ENCODE measurements at places on chromosomes 1 and 21.

- DNase-seq: no peak
Observed at GRCh38 chr1:185556561-185556960, 177.6 kb upstream of the HMCN1 start.

DNA sequence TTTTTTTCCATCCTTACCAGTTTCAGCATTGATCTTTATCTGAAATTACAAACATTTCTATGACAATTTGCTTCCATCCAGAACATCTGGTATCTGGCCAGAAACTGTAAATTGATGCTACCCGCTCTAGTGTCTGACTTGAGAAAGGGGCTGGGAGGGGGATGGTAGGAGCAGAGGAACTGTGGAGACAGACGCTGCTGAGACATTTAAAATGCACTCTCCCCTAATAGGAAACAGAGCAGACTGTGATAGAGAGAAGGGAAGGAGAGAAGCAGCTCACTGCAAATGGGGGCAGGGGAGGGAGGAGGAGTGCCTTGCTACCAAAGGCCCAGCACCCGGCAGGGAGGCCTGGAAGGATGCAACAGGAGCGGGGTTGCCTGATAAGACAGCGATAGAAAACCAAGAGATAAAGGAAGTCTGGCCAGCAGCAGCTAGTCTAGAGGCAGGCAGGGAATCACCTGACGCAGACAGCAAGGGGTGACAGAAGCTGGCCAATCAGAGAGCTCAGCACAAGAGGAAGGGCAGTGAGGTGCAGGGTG is 195.5 kb upstream of the NFIA start:
- DNase-seq: no peak

DNA sequence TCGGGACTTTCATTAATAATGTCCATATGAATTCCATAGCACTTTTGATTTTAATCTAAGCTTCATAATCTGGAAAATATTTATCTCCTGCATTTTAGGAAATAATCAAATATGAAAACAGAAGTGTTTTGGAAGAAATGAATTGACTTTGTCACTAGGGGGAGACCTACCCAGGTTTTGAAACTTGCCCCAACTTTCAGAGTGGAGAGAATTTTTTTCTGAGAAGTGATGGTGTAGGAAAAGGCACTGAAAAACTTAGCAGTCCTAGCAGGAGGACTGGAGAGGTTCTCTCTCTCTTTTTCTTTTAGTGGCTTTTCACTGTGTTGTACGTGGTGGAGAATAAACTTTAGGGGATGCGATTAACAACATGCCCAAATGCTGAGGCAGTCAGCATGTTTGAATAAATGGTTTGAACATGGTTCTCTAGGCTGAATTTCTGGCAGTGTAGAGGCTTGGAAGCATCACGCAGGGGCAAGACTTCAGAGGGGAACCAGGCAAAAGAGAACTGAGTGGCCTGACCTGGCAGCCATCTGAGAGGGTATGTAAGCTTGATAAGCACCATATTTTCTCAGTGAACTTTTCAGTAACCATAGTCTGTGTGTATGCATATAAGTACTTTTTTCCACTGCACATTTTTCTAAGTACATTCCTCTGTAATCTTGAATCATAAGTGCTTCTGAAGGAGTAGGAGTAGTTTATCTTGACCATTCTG is 68.3 kb upstream of the NEK7 start:
- no peak for DNase-seq

- no peak for DNase-seq
Observed at GRCh38 chr1:67514786-67515185, 84.6 kb upstream of the SERBP1 start.

GRCh38 chr1:34843392-34844251 is 15.9 kb downstream of the SMIM12 start:
- DNase-seq: no peak

DNA sequence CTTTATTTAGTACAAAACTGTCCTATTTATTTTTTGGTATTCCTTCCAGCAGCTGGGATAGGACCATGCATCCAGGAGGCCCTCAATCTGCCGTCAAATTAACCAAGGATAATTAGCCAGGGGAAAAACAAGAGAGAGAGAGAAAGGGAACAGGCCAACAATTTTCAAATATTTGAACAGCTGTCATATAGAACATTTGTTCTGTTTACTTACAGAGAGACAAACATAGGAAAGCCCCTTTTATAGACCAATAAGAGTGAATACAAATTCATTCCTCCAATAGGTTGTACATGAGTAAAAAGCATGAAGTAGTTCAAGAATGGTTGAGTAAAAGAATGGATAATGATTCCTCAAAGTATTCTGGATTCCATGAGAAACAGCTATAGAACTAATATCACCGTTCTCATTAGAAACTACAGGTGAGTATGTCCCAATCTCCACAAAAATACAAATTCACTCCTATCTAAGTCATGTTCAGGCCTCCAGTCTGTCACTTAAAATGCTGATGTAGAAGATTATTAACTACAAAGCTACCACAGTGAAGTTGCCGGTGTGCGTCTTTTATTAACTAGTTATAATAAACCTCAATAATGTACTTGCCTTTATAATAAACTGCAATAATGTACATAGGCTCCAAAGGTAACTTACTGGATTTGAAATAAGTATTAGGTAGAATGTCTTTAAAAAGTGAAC is 64.8 kb upstream of the GNG4 start:
- DNase-seq: peak; percentile 93

- DNase-seq: no peak
Observed at GRCh38 chr21:25985990-25986389, 184.6 kb downstream of the APP start.

DNA sequence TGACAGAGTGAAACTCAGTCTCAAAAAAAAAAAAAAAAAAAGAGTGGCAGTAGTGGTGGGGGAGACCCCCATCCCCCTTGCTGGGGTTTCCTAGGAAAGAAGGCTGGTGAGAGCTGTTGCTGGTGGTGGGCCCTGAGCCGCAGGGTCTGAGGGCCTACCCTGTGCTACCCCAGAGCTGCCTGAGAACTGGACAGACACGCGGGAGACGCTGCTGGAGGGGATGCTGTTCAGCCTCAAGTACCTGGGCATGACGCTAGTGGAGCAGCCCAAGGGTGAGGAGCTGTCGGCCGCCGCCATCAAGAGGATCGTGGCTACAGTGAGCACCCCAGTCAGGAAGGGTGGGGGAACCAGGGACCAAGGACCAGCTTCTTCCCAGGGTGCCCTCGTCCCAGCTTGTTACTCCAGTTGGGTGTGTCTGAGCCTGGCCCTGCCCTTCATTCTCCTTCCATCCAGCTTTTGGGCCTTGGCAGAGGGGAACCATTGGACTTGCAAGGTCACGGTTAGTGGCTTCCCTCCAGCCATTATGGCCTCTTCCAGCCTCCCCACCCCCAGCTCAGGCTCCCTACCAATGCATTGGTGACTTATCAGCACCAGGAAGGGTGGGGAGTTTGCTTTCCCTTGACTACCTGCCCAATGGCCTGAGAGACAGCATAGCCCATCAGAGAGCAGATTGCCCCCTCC is 10.5 kb downstream of the LDLRAP1 start:
- DNase-seq: no peak

GRCh38 chr1:31780632-31781031 is 16.5 kb upstream of the ADGRB2 start:
- no peak for DNase-seq

DNA sequence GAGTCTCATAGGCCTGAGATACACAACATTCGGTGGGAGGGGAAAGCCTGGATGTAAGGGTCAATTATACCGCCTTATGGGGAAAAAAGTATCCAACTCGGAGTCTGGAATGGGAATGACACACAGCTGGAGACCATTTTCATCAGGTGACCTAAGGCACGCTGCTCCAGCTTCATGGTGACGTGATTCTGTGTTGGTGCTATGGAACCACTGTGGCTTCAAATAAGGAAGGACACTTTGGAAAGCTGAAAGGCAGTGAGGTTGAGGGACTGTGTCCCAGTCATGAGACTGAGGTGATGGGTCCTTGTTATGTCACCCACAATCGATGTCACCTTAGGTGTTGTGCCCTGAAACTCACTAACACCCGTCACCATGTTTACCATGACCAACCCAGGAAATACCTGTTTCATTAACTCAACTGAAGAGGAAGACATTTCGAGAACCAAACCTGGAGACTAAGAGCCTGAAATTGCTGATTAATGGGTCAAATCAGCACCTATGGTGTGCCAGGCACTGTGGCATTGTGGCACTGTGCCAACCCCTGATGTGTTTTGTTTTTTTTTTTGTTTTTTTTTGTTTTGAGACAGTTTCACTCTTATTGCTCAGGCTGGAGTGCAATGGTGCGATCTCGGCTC is 54.5 kb downstream of the IRF2BP2 start:
- DNase-seq: no peak

DNA sequence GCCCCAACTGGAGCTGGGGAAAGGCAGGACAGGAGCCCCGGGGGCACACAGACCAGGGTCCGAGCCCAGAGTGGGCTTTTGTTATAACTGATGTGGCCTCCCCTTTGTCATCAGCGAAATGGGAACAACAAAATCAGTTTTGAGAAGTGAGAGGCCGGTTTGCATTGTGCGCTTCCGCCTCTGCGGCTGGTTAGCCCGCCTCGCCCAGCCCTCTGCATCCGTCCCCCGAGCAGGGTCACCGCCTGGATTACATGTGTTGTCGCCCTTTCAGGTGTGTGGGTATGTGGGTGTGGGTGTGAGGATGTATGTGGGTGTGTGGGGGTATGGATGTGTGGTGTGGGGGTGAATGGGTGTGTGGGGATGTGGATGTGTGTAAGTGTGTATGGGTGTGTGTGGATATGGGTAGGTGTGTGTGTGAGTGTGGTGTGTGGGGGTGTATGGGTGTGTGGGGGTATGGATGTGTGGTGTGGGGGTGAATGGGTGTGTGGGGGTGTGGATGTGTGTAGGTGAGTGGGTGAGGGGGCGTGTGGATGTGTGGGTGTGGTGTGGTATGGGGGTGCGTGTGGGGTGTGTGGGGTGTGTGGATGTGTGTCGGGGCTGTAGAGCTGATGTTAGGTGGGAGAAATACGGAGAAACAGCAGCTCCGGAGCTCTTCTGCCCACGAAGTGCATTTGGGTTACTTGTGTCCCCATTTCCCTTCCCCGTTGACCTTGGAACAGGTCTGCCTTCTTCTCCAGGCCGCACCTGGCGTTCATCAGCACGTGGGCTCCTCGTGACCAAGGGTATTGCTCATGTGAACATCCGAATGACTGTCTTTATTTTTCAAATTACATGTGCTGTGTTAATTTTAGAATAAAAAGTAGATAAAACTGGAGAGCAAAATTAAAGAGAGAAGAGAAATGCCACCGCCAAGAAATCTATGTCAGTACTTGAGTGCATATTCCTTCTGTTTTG is 67.6 kb downstream of the FHAD1 start:
- DNase-seq: no peak

DNA sequence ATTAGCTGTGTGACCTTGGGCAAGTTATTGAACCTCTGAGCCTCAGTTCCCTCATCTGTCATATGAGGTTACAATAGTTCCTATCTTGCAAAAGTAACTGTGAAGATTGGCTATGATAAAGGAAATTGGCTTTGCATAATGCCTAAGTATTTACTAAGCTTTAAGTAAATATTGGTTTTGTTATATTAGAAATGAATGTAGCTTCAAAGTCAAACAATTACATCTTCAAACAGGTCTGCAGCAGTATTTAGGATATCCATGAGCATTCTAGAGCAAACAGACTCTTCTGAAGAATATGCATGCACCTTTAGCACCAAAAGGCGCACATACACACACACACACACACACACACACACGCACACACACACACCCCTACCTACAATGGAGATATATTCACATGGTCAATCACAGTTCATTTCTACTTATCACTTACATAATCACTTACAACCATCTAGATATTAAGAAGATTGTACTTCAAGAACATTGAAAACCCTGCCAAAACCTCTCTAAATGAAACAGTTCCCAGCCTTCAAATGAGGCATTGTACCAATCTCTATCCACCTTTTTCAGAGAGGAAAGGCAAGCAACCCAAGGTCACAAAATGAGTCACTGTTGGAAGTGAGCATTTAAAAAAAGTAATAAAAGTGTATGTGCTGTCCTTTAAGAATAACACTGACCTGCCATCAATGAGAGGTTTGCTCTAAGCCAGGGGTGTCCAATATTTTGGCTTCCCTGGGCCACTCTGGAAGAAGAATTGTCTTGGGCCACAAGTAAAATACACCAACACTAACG is 13.4 kb upstream of the FAM43B start:
- DNase-seq: no peak

DNA sequence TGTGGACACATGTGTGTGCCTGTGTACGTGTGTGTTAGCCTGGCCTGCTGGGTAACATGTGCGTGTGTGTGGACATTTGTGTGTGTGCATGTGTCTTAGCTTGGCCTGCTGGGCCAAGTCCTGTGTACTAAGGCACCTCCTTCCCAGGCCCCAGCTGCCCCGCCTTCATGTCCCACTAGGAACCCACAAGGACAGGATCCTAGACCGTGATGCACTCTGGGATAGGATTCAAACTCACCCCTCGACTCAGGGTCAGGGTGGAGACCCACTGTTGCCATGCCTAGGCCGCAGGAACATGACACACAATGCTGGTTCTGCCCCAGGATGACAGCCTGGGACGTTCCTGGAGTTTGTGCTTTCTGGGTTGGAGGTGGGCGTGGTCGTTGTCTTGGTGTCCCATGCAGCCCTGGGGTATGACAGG is 89.9 kb upstream of the TMPRSS2 start:
- DNase-seq: no peak

- DNase-seq: no peak
Observed at GRCh38 chr1:219726480-219727272, 113.8 kb upstream of the ZC3H11B start.

- no peak for DNase-seq
Observed at GRCh38 chr1:38246955-38247952, 200.7 kb upstream of the POU3F1 start.

- DNase-seq: no peak
Observed at GRCh38 chr1:3251099-3251806, 182.2 kb downstream of the PRDM16 start.

DNA sequence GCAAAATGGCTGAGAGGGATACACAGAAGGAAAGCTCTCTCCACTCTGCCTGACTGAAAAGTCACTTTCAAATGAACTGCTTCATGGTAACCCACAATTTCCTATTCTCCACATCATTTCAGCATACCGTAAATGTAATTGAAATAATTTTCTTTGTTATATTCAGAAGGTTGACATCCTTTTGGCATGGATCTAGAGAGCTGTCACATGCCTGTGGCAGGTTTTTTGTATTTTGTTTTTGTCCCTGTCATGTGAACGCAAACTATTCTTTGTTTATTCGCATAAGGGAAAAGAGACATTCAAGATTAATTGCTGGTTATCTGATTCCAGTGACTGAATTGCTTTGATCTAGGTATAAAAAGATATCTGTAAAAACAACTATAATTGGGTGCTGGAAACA is 1808.1 kb downstream of the NCAM2 start:
- DNase-seq: no peak

DNA sequence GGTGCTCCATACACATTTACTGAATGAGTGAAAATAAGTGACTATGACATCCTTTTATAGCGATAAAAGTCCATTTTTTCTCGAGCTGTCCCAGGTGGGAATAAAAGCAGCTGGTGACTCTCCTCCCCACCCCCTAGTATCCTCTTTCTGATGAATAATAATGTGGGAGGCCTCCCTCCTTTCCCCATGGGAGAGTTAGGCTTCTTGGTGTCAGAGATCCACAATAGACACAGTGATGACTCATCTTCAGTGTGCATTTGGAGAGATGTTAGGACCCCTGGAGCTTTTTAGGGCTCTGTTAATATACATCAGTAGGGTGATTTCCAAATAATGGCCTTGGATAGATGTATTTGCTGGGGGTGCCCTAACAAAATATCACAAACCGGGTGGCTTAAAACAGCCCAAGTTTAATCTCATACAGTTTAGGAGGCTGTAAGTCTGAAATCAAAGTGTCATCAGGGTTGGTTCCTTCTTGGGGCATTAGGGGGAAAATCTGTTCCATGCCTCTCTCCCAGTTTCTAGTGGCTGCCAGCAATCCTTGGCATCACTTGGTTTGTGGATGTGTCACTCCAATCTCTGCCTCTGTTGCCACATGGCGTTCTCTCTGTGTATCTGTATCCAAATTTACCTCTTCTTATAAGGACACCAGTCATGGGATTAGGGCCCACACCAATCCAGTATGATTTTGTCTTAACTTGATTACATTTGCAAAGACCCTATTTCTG is 4.4 kb upstream of the PHC2 start:
- DNase-seq: no peak

Measured in NCI-H2081 treated with DMSO at 0.1 percent for 48 hours (cell line).